ENCODE measurements at places on chromosomes 7 and 10.

DNA sequence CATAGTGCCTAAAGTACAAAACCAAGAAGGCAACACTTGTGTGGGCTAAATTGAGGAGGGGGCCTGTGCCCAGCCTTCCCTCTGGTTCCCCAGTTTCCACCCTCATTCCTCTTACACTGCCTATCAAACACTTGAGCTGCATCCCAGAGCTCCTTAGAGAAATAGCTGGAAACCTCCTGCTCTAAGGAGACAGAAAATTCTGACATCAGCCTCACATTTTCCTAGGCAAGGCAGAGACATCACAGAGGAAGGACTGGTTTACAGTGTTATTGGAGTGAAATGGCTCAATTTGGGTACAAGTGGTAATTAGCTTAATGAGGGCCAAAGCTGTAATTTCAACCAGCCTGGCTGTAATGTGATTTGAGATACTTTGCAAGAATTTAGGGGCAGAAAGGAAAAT, 192.3 kb upstream of the AOAH start:
- no peak for DNase-seq

GRCh38 chr10:13659887-13660550, 73.3 kb downstream of the PRPF18 start:
- no peak for DNase-seq

- DNase-seq, result no peak
Measured at GRCh38 chr7:155683098-155683497, 38.6 kb downstream of the RBM33 start.

DNA sequence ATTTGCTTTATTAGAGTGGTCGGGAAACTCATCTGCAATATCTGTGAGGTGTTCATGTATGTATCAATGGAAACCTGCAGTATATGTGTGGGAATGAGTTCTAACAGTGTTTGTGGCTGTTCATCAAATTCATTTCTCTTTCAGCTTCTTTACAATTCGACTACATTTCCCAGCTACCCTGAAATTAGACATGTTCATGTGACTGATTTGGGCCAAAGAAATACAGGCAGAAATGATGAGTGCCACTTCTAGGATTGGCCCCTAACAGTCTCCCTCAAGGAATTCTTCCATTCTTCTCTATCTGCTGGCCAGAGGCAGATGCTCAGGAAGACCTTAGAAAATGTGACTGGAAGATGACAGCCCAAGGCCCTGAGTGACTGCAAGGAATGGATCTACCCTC, 114.8 kb upstream of the WAC start:
- DNase-seq, result no peak

DNA sequence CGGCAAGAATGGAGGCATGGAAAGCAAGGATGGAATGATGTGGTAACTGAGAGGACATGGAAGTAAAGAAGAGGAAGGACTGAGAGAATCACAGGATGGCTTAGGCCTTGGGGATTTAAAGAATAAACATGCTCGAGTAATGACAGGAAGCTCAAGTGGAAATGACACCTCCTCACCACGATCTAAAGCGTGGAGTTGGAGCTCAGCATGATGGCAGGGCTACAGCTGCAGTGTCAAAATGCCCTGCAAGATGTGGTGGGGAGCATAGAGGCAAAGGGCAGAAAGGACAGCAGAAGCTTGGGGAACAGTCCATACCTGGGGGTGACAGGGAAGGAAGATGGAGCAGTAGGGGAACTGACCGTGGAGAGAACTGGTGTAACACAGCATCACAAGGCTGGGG, 229.5 kb upstream of the PLXNA4 start:
- DNase-seq, result no peak

- DNase-seq, result no peak
Measured at GRCh38 chr7:148156233-148156632, 434.3 kb upstream of the C7orf33 start.

DNA sequence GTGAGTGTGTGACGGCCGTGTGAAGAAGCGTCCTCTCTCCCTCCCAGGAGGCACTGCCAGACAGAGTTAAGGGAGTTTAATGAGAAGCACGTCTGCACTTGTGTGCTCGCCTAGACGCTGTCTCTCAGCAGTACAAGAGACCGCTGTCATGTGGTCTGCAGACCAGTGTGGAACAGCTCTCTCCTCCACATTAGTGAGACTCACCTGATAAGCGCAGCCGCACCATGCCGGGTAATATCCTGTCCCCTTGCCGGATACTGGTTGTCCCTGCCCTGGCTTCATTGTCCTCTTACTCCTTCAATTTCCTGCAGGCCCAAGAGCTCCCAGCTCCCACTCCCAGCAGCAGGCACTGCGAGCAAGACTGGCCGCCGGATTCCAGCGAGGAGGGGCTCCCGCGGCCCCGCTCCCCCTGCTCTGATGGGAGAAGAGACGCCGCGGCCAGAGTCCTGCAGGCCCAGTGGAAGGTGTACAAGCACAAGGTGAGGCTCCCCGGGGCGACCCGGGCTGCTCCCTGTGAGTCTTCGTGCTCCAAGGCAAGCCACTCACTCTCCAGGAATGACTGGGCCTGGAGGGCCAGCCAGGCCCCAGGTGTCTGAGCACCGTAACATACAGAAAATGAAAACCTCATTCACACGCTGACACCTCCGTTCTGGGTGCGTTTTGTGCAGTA, 33.5 kb upstream of the TTYH3 start:
- no peak for DNase-seq

DNA sequence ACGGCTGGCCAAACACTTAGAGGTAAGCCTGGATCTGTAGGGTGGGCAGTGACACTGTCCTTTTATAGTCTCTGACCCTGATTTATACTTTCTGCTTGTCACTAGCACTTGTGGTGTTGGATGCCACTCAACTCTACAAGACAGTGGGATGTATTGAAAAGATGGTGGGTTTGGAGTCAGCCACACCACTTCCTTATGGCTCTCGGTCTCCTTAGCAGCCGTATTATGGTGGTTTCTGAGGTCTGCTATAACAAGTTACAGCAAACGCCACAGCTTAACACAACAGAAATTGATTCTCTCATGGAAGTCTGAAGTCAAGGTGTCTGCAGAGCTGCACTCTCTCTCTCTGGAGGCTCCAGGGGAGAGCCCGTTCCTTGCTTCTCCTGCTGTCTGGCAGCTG, 14.7 kb downstream of the ITIH2 start:
- no peak for DNase-seq

- no peak for DNase-seq
Measured at GRCh38 chr7:1106793-1107421, 19.0 kb downstream of the GPER1 start.

DNA sequence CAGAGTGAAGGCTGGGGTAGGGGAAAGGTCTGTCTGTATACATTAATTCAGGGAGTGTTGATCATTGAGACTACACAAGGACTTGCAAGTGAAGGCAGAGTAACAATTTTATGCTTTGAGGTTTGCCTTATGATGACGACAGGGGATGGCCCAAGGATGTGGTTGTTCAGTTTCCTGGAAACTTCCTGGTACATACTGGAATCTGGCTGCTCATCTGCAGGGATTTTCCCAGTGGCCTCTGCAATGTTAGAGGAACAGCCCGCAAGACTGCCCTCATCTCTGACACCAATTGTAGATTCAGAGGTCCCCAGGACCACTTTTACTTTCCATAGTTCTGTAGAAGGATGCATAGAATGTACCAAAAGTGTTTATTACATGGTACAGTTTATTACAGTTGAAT, 189.6 kb downstream of the TMEM178B start:
- no peak for DNase-seq

- no peak for DNase-seq
Measured at GRCh38 chr10:118753331-118754228, 1.2 kb downstream of the CACUL1 start.

DNA sequence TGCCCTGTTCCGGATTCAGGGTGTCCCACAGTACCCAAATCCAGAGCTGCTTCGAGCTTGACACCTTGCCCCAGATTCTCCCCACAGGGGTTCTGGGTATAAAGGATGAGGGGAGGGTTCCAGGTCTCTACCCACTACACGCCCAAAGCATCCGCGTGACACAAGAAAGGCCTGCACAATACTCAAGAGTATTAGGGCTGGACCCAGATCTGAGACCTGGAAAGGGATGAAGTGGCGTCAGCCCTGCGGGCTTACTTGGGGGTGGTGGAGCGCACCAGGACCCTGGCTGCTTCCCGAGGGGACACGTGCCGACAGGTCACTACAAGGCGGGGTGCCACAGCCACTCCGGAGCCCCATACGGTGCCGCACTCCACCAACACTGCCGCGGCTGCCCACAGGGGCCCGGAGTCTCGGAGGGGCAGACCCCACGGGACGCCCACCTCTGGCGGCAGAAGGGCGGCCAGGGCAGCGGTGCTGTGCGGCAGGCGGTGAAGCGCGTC, 1.3 kb downstream of the TYSND1 start:
- no peak for DNase-seq

DNA sequence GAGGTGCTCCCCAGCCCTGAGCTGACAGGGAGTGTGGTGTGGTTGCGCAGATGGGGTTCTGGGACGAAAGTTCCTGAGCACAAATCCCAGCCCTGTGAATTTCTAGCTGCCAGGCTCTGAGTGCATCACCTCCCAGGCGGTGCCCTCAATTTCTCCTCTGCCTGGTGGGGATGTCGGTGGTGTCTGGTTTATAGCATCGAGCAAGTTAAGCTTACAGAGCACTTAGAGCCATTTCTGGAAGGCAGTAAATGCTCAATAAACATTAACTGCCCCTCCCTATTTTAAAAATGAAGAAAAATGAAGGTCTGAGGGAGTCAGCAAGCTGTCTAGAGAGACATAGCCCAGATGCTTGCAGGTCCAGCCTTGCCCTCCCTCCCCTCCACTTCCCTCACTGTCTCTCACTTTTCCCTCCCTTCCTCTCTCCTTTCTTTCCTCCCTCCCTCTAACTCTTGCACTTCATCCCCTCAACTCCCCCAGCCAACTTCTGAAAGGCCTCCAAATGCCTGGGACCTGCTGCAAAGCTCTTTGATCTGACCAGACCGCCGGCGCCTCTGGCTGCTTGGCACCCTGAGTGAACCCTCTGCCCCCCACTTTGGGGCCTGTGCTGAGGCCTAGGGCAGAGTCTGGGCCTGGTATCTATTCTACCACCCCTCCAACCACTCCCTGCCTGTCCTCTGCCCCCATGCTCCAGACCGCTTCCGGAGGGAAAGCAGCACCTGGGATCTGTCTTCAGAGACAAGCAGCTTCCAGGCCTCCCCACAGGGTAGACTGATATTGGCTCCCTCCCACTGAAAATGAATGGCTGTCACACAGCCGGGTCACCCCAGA, 438.3 kb downstream of the RPS24 start:
- DNase-seq, result no peak

DNA sequence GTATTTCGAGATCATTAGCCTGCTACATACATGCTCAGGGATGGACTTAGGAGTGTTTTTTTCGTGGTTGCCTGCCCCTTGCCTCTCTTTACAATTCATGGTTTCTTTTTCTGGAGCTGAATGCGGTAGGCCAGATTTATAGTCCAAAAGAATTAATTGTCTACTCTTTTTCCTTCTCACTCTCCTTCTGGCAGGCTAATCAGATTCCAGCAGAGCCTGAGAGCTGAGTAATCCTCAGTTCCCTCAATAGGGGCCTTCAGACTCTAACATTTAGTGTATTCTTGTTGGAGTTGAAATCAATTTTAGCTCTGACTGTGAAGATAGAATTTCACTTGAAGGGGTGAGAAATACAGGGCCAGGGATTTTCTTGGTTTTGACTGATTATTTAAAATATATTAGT, 16.4 kb downstream of the SORCS3 start:
- DNase-seq, result no peak

GRCh38 chr10:32144817-32145688, 88.8 kb upstream of the KIF5B start:
- no peak for DNase-seq
